MV-4-11 (cell line): ENCODE measurements at places on chromosomes 4 and X.

- no peak for DNase-seq
Measured at GRCh38 chrX:65677954-65678469, 10.6 kb downstream of the MSN start.

DNA sequence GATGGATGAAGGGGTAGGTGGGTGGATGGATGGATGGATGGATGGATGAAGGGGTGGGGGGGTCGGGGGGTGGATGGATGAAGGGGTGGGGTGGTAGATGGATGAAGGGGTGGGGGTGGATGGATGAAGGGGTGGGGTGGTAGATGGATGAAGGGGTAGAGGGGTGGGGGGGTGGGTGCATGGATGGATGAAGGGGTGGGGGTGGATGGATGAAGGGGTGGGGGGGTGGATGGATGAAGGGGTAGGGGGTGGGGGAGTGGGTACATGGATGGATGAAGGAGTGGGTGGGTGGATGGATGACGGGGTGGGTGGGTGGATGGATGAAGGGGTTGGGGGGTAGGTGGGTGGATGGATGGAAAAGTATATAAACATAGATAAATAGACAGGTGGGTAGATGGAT lies 74.2 kb downstream of the PRKX start:
- no peak for DNase-seq

DNA sequence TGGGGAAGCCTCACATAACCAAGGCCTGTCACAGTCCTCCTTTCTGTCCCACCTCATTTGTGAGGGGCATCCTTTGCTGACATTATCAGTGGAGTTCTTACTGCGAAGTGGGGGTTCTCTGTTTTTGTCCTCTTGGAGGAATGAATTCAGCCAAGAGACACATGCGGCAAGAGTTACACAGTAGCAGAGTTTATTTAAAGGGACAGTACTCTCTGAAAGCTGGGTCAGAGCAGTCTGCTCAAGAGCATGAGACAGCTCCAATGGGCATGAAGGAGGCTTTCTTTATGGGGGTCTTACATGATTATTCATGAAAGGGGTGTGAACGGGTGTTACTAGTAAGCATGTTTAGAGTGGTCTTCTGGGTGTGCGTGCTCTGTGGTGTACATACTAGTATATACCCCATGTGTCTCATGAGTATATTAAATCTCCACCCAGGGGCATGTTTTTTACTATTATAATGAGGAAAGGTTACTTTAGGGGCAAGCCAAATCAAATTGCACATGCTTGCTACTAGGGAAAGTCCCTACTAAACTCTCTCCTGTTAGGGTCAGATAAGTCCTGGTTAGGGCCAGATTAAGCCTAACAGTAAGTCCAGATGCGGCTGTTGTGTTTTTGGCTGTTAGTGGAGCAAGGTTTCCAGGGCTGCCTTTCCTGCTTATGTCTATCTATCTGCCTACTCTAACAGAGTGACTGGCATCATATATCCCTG lies 19.8 kb upstream of the LGI2 start:
- DNase-seq, result no peak

GRCh38 chrX:41822892-41823291 lies 98.9 kb downstream of the GPR82 start:
- DNase-seq, result no peak

GRCh38 chr4:76948443-76949275 lies 893 bp upstream of the SEPTIN11 start:
- DNase-seq, result peak; percentile 73
